ENCODE measurements at places on chromosomes 6 and 20.

- DNase-seq: no peak
Observed at GRCh38 chr6:108714101-108714765, 134.0 kb upstream of the ARMC2 start.

- no peak for DNase-seq
Observed at GRCh38 chr20:41960166-41960565, 342.0 kb upstream of the CHD6 start.

- no peak for DNase-seq
Observed at GRCh38 chr6:85404564-85405174, 45.2 kb upstream of the NT5E start.

DNA sequence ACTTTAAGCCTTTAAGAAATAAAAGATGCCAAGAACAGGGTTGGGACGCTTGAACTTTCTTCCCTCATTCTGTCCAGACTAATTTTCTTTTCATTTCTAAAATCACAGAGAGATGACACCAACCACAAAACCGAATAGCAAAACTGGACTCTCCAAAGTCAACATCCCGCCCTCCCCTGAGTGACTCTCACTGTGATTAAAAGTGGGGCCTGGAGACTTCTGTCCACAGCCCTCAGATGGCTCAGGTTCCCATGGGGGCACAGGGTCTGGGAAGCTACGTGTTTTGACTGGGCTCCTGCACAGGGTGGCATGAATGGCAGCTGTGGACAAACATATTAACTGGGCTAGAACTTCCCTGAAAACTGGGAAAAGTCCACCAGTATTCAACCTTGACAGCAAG lies 6.3 kb downstream of the FRMD1 start:
- no peak for DNase-seq

DNA sequence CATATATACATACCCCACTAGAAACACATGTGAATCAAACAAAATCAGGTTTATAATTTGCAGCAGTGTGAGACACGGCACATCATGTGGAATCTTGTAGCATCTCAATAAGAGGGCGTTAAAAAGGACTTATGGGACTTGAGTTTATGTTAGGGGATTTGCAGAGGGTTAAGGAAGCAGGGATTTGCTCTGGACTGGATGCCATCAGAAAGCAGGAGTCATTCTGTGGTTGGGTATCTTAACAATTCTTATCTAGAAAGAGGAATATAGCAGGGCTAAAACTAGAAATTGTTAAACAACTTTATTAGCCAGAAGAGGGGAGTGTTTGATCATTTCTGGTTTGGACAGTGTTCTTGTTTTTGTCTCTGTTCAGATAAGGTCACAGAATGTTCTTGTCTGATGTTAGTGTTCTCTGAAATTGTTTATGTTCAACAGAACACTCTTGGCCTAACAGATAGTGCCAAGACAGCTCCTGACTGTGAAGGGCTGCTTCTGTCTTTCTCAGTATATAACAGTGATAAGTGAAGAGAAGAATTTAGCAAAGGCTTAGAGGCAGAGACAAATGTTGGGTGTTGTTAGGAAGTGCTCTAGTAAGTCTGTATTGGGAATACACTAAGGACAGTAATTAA lies 39.2 kb downstream of the LIN28B start:
- DNase-seq: peak; percentile 49

GRCh38 chr6:99736302-99736701 lies 129.7 kb downstream of the PRDM13 start:
- no peak for DNase-seq

DNA sequence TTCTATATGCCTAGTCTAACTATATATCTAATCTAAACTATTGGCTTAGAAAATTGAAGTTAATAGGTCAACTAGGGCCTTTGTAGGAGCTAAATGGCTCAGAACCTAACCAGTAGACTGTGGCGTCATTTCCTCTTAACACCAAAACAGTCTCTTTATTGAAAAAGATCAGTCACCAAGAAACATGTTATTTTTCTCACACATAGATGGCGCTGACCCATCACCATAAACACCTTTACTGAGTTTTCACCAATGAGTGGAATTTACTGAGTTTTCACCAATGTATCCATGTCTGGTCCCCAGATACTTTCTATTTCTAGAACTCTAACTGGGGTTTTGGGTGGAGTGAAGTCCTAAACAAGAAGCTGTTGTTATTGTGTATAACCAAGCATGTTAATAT lies 636.0 kb downstream of the BCKDHB start:
- peak; percentile 9 for DNase-seq

GRCh38 chr6:158150701-158151100 lies 17.4 kb downstream of the SERAC1 start:
- no peak for DNase-seq

GRCh38 chr6:133266186-133266585 lies 25.0 kb downstream of the EYA4 start:
- DNase-seq: no peak

DNA sequence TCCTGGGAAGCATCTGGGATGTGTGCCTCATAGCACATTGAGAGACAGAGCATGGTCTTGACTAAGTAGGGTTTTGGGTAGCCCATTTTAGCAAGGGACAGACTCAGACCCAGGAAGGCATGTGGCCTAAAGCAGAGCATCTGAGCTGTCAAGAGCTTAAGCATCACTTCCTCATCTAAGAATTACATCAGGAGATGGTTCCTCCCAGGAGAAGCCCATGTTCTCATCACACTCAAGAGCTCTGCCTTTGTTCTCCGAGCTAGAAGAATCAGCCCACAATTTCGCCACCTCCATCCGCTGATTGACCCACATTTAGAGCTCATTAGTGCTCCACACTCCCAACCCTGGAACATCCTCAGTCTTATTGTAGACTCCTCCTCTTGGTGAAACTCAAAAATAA lies 68.3 kb downstream of the NPEPL1 start:
- DNase-seq: peak; percentile 3

DNA sequence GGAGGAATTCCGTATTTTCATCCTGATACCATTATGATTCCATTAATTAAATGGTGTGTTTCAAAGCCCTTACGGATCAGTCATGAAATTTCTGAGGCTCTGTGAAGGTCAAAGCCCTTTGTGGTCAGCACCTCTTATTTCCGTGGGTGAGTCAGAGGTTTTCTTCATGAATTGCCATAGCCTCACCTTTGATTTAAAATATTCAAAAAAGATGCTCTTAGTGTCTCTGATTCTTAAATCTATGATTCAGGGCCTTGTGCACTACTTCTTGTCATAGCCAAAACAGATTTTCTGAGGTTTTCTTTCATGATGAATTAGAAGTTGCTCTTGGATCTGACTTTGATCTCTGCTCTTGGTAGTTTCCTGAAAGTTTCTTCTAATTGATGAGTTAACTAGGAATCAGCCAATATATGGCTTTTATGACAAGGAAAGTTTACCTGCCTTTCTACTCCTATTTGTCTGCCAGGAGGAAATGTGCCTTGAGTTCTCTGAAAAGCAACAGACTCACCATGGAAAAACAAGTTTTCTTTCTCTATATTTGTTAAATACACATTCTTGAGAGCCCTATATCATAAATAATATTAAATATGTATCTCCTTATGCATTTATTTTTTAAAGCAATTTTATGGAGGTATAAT lies 613.0 kb downstream of the UTRN start:
- DNase-seq: no peak

GRCh38 chr6:137240168-137240567 lies 21.0 kb upstream of the IFNGR1 start:
- DNase-seq: peak; percentile 69

DNA sequence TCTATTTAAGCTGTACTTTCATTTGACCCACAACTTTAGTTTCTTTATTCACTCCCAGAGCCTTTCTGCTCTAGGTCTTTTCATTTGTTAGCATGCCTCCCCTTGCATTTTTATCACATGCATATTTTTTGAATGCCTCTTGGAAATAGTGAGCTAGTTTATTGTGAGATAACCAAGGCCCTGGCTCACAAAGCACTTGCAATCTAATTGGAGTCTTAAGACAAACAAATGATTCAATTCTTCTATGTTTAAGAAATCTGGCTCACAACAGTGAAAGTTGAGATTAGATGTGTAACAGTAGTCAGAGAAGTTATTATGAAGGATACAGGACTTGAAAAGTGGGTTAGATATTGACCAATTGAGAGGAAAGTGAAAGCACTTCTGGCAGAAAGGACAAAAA lies 173.4 kb downstream of the MOXD1 start:
- no peak for DNase-seq

DNA sequence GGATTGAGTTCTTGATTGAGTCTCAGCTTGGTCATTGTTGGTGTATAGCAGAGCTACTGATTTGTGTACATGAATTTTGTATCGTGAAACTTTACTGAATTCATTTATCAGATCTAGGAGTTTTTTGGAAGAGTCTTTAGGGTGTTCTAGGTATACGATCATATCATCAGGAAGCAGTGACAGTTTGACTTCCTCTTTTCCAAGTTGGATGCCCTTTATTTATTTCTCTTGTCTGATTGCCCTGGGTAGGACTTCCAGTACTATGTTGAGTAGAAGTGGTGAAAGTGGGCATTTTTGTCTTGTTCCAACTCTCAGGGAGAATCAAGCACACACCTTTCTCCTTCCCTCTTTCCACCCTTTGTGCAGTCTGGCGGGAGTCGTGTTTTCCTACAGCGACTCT lies 26.4 kb downstream of the RPP40 start:
- DNase-seq: no peak

- no peak for DNase-seq
Observed at GRCh38 chr20:40637176-40637575, 51.9 kb downstream of the MAFB start.

- no peak for DNase-seq
Observed at GRCh38 chr6:88705601-88706000, 257.8 kb downstream of the RNGTT start.

- DNase-seq: no peak
Observed at GRCh38 chr20:57794600-57795341, 85.0 kb upstream of the PMEPA1 start.

GRCh38 chr6:122717350-122717749 lies 62.2 kb upstream of the FABP7 start:
- DNase-seq: peak; percentile 49

GRCh38 chr6:34205466-34205865 lies 31.2 kb upstream of the HMGA1 start:
- no peak for DNase-seq

GRCh38 chr6:129875610-129876520 lies 14.8 kb upstream of the TMEM244 start:
- DNase-seq: no peak

GRCh38 chr6:136604928-136605510 lies 54.8 kb upstream of the MAP7 start:
- DNase-seq: no peak

DNA sequence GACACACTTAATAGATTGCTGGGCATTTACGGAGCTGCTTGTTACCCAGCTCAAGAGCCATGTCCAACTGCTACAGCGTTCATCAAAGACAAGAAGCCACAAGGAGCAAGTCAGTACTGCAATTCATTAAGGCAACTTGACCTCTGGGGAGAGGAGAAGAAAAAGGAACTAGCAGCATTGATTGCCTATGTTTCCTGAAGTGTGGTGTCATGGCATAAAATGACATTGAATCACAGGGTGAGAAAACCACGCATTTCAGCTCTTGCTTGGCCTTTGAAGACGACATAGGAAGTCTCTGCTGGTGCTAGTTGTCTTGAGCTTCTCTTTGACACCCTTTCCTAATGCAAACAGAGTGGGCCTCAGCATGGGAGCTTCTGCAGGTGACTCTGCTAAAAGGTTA lies 139.1 kb downstream of the CDH26 start:
- no peak for DNase-seq

DNA sequence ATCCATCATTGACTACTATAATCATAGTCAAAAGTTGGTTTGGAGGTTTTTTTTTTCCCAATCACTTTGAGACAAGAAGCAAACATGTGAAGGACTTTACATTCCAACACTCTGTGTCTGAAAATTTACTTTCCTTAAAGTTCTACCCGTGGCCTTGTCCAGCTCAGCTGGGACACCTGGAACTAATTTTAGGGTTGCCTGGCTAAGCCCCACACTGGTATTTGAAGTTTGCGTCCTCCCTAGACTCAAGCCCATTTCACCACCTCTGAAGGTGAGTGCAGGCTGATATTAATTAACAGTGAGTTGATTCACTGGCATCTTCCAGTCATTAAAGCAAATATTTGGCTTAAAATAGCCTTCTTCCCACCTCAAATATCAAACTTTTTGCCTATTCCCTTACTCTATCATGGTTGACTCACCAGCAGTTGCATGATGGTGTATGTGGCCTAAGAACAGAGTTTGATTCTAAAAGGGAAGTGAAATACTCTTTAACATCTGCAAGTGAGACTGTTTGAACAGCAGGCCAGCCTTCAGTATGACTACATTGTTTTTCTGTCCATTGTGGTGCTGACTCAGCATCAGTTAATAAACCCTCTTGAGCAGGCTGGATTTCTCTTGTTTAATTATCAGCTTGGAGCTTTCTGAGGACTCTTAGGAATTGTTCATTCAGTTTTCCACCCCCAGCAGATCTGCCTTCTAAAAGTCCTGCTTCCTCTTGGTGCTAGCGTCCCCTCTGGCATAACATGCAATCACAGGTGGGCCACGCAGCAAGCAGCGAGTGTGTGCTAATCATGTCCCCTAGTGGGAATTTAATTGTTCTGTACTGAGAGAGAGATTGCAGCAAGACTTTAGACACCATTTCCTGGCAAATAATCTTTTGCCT lies 1.8 kb upstream of the PRDM1 start:
- DNase-seq: peak; percentile 64

GRCh38 chr20:23119456-23120216 lies 33.5 kb upstream of the CD93 start:
- DNase-seq: no peak

GRCh38 chr20:39568109-39568508 lies 606.0 kb downstream of the DHX35 start:
- no peak for DNase-seq

DNA sequence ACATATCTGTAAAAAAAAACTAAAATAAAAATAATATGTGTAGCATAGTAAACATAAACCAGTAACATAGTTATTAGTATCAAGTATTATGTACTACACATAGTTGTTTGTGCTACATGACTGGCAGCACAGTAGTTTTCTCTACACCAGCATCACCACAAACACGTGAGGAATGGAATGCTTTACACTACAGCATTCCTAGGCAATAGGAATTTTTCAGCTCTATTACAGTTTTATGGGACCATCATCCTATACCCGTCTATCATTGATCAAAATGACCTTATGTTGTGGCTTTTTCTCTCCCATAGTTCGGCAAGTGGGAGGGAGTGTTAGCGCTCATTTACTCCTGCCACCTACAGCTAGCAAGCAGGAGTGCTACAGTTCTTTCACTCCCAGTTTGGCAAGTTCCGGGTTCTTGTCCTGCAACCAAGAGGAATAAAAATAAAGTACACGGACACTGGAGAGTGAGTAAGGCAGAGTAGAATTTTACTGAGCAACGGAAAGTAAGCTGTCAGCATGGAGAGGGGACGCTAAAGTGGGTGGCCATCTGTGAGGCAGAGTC lies 196.8 kb upstream of the HSF2 start:
- no peak for DNase-seq

- DNase-seq: no peak
Observed at GRCh38 chr20:17645546-17646208, 36.4 kb downstream of the RRBP1 start.
